ENCODE measurements at places on chromosomes 2 and 18. TPM values are rescaled to one million over a fixed set of nuclear protein-coding genes. Genes with fewer than 3 reads are reported as not detected.

The KCNJ13 gene
- not detected for total RNA-seq

The MOGAT1 gene
- total RNA-seq, result not detected

The CXCR1 gene
- total RNA-seq, result 4.4 TPM

The REEP1 gene
- total RNA-seq, result 22.7 TPM

The TUBA3E gene
- not detected for total RNA-seq

DNA sequence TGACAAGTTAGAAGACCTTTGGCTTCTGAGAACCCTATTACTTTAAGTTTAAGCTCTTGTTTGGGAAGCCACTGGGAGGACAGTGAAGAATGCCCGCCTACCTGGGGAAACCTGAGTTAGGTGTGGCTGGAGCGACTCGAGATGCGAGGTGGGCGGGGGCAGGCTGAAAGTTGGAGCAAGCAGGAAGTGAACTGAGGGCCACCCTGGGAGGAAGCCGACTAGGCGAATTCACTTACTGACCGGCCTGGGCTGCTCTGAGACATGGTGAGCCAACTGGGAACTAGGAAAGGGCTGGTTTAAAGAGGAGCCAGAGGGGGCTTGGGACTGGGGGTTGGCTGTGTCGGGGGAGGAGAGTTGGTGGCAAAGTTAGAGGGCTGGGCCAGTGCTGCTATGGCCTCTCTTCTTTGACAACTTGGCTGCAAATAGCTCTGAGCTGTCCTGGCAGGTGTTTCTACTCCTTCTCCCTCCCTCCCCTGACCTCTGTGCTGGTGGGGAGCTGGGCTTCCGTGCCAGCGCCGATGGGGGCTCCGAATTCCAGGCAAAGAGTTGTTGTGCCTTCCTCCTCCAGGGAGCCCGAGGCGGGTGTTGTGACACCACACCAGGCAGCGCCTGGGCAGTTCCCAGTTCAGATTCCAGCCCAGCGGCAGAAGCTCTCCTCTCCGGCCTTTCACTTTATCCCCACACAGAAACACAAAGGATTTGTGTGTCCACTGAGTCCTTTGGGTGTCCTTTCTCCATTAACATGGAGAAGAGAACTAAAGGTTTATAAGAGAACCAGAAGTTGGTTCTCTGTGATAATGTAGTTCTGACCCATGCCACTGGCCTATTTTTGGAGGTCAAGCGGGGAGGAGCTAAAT lies at the start of gene VAMP8:
Gene VAMP8 (plus strand): TSS at position 201 of the 857 bp plus-strand sequence. CDS start 61 bp downstream, at position 262.
- DNase-seq, result no peak

- no peak for DNase-seq
These were observed 35.6 kb upstream of the PRLH start for GRCh38 chr2:237530472-237531433.

DNA sequence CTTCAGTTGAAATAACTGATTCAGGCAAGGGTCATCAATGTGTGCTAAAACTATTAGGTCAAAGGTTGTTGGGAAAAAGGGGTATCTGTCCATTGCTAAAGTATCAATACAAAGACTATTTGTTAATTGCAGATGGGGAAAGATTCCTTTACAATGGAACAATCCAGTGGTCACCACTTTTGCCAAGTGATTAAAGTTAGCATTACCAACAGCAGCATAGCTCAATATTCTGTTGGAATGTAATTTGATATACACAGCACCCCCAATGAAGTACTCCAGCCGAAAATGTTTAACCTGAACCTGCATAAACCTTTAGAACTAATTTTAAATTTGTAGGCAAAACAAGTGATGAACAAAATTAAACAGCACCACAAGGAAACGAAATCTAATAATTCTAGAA lies 191.0 kb downstream of the TCF4 start:
- DNase-seq, result no peak

GRCh38 chr2:173043897-173044519 lies 31.6 kb upstream of the MAP3K20 start:
- no peak for DNase-seq

GRCh38 chr18:56389190-56389589 lies 249.2 kb downstream of the TXNL1 start:
- DNase-seq, result no peak

GRCh38 chr2:100766256-100766655 lies 53.7 kb upstream of the NPAS2 start:
- no peak for DNase-seq

DNA sequence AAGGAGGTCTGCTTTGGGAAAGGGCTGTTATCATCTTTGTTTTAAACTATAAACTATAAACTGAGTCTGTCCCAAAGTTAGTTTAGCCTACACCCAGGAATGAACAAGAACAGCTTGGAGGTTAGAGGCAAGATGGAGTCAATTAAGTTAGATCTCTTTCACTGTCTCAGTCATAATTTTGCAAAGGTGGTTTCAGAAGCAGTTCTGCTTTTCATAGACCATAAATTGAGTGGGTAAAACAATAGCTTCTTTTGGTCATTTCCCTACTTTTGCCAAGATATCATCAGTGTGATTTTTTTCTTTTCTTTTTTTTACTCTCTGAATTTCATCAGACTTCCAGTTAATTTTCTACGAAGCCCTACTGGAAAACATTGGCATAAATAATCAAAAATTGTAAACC lies 117.0 kb downstream of the AP1S3 start:
- DNase-seq, result no peak

DNA sequence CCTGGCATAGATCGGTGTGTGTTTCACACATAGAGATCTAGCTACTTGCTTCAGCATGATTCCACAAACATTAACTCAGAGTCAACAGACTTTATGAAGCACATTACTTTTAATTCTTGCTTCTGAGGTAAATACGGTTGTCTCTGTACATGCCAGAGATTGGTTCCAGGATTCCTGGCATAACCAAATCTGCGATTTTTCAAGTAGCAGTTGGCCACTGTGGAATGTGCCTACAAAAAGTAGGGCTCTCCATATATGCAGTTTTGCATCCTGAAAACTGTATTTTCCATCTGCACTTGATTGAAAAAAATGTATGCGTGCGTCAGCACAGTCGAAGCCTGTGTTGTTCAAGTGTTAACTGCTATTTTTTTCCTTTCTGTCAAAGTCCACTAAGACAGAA lies 85.0 kb downstream of the ZAP70 start:
- no peak for DNase-seq

GRCh38 chr2:127392828-127393578 lies 5.2 kb upstream of the MAP3K2 start:
- DNase-seq, result no peak

GRCh38 chr2:68231061-68231372 lies 21.3 kb downstream of the PPP3R1 start:
- no peak for DNase-seq

DNA sequence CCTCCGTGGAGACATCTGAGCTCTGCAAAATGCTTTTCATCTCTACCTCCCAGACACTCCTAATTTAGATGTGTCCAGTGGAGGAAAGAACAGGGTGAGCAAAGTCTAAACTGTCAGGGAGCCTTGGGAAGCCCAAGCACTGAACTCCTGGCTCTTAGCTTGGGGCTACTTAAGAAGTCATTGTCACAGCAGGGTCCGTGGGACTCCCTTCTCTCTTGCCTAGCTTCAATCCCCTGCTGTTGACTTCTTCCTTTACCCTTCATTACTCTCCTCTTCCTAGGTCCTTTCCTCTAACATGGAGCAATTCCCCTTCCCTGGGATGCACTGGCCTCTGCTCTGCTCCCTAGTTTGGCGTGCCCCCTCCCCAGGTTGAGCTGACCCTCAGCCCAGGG lies 3.4 kb downstream of the OSR1 start:
- no peak for DNase-seq

DNA sequence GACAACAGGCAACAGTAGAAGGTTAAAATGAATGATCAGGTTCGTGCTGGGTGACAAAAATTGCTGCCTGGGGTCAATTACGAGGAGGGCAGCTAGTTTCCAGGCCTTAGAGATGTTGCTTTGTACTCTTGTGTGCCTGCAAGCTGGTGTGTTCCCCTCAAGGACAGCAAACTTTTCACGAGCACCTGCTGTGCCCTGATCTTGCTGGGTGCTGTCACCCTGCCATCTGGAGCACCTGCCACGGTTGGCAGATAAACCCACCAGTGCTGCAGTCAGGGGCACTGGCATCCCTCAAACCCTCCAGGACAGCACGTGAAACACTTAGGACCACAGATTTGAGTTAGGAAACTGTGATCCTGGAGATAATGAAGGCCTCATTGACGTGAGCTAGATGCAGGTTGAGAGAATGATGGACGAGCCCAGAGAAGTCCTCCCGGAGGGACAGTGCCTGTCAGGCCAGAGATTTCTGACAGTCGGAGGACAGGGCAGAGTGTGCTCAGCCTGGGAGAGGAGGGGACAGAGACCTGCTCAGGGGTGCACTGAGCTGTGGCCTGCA lies 104.3 kb upstream of the RAB12 start:
- DNase-seq, result no peak

All from thoracic aorta (tissue), 2 donors.